Activated naive CD4-positive, alpha-beta T cell (primary cell): ENCODE measurements at places on chromosomes 11 and 22.

DNA sequence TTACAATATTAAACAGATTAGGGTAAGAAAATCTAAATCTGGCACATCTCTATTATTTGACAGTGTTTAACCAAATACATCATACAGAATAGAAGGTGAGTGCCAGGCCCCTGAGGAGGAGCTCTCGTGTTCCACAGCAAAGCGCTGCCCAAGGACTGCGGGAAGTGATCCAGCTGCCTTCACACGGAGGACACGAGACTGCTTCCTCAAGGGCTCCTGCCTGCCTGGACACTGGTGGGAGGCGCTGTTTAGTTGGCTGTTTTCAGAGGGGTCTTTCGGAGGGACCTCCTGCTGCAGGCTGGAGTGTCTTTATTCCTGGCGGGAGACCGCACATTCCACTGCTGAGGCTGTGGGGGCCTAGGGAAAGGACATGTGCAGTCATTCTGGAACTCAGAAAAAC lies 71.1 kb downstream of the NCAPD3 start:
- no peak for DNase-seq

DNA sequence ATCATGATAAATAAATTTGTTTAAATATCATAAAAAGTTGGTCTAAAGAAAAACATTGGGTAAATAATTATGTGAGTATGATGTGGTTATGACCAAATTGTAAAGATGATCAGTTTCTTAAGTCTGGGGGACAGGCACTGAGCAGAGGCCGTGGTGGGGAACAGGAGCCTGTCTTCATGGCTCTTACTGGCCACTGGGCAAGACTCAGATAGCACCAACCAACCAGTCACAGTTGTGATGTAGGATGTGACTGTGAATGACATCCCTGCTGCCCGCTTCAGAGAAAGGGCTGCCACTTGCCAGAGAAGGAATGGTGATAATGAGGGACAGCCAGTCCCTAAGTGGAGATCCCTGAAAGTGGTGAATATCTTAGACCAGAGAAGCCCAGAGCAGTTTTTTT lies 7.0 kb downstream of the PTPRJ start:
- no peak for DNase-seq

DNA sequence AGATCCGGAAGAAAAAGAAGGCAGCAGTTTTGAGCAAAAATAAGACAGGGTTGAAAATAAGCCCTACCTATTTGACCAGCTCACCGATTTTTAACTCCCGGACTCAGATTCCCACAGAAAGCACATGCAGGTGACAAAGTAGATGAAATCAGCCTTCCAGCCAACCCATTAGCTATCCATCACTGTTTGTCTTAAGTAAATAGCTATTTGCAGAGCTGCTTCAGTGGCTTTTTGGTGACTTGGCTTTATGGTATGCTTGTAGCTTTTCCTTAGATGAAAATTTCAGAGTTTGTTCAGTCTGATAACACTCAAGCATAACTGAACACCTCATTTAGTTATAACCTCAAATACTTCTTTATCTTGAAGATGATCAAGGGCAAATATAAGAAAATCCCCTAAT lies 192.6 kb downstream of the HIPK3 start:
- no peak for DNase-seq

DNA sequence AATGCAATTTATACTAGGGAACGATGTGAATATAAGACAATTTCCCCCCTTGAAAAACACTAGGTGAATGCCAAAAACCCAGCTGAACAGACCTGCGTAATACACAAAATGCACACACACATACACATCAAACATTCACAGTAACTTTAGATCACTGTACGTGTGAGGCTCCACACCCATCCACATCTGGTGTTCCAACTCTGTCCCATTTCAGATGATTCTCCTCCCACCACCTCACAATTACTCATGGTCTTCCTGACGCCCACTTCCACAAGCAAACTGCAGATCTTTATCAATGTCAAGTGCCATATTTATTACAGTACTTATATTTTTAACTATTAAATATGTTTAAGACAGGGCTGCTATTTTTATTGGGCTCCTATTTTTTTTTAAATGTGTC lies 57.8 kb upstream of the TENM4 start:
- no peak for DNase-seq

- no peak for DNase-seq
These were observed 66.1 kb downstream of the PANX1 start for GRCh38 chr11:94194712-94195111.

- peak; percentile 37 for DNase-seq
These were observed 84.5 kb downstream of the ISX start for GRCh38 chr22:35150183-35151107.

DNA sequence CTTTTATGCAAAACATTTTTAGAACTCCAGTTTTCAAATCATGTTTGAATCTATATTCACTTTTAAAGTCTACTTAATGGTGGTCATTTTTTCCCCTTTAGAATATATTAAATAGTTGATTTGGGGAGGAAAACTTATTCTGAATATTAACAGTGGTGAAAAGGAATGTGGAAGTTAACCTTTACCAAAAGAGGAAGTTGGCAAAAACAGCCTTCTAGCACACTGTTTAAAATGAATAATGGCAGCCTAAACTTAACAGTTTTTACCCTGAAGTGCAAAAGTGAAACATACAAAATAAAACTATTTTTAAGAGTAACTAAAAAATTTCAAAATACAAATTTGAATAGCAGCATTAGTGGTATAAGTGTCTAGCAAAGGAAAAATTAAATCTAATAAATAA lies 86.4 kb downstream of the GRK3 start:
- no peak for DNase-seq

GRCh38 chr11:85628771-85629341 lies 463 bp downstream of the TMEM126B start:
- DNase-seq = no peak

DNA sequence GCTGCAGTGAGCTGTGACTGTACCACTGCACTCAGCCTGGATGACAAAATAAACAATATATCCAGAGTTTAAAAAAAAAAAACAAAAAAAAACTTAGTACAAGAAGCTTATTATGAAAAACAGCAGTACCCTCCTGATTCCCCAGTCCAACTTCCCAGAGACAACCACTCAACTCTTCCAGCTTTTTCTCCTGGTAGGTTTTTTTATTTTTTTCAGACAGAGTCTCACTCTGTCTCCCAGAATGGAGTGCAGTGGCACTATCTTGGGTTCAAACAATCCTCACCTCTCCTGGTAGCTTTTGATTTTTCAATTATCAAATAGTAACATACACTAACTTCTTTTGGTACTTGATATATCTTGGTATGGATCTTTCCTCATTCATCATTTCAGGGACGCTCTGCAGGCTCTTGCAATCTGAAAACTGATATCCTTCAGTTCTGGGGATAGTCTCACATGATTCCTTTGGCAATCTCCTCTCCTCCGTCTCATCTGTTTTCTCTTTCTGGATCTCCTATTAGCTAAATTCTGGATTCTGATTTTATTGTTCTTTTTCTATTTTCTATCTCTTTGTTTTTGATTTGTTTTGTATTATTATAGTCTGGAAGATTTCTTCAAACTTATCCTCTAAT lies 44.9 kb downstream of the ALG9 start:
- DNase-seq = no peak

GRCh38 chr11:19988598-19988997 lies 171.7 kb downstream of the DBX1 start:
- no peak for DNase-seq

DNA sequence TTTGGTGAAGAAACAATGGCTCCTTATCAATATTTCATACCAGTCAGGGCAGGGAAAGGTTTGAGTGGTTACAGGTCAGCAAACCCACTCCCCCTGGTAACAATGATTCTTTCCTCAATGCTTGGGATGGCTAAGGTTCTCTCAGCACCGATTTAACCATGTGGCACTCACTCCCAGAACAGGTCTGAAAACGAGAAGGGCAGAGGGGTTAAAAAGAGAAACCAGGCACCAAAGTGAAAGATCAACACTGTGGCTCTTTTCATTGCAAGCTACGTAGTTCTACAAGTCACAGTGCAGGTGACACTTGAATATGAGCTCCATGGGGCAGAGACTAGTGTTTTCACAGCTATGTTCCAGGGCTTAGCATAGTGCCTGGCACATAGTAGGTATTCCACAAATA lies 132.4 kb downstream of the PLEKHA7 start:
- DNase-seq = no peak

DNA sequence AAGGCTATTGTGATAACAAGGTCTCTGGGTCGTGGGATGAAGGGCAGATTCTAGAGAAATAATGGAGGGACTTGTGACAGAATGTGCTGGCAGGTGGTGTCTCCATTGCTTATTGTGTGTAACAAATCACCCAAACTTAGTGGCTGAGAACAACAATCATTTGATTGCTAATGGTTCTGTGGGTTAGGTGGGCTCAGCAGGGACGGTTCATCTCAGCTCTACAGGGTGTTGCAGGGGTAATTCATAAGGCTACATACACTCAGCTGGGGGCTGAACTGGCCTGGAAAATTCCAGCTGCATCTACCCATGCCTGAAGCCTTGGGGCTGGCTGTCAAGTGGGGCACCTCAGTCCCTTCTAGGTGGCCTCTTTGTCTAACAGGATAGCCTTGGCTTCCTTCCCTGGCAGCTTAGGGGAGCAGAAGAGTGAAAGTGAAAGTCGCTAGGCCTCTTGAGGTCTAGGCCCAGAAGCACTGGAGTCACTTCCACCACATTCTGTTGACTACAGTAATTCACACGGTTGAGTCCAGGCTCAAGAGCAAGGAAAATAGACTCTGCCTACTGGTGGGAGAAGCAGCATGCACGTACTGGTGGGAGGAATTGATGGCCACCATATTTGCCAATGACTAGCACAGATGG lies 308.9 kb downstream of the MN1 start:
- DNase-seq = no peak

GRCh38 chr11:59479906-59480305 lies 6.8 kb downstream of the OR4D10 start:
- no peak for DNase-seq

- DNase-seq = no peak
These were observed 102.8 kb downstream of the MPPED1 start for GRCh38 chr22:43514476-43515157.

DNA sequence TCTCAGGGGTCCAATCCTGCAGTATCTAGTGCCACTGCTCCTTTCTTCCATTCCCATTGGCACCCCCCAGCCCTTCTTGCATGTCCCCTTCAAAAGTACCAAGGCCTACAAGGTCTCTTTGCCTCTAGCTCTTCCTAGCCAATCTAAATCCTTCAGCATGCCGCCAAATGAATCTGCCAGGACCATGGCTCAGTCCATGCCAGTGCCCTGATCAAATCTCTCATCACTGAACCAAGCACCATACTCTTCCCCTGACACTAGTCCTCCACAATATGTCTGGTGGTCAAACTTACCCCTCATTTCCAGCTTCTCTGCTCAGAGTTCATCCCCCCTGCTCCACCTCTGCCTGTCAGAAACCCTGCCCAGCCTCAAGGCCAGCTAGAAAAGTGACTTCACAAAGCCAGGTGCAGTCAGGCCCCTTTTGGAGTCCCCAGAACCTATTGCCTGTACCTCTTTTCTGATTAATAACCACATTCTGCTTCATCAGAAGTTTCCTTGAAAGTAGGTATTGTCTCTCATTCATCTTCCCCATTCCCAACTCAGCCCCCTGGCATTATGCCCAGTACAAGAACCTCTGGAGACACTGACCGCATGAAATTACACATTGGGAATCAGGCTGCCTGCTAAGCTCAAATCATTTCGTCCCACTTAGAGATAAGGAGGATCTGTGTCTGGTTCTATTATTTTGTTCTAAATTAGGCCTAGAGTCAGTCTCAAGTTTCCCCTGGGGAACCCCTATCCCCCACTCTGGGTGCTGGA lies 11.4 kb downstream of the FEN1 start:
- no peak for DNase-seq

DNA sequence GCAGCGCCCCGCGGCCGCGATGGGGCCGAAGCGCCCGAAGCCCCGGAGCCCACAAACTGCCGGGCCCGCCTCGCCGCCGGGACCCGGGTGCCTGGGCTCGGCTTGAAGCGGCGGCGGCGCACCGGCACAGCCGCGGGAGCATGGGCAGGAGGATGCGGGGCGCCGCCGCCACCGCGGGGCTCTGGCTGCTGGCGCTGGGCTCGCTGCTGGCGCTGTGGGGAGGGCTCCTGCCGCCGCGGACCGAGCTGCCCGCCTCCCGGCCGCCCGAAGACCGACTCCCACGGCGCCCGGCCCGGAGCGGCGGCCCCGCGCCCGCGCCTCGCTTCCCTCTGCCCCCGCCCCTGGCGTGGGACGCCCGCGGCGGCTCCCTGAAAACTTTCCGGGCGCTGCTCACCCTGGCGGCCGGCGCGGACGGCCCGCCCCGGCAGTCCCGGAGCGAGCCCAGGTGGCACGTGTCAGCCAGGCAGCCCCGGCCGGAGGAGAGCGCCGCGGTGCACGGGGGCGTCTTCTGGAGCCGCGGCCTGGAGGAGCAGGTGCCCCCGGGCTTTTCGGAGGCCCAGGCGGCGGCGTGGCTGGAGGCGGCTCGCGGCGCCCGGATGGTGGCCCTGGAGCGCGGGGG lies 346 bp downstream of the FJX1 start:
- no peak for DNase-seq

DNA sequence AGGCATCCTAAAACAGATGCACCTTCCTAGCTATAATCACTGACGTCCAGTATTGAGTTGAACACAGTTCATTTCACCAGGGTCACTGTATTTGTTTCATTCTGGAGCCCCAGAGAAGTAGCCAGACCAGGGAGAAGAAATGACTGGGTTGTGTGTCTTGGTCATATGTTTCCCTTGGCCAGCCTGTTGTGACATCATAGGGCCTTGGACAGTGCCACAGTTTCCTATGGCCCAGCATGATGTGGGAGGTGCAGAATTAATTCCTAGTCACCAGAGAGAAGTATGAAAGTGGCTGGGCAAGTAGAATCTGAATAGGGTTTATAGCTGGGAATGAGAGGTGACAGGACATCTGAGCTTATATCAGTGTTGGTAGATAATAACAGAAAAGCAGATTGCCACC lies 84.0 kb upstream of the ZBED5 start:
- no peak for DNase-seq
